ENCODE measurements at places on chromosomes 7 and 10.

- no peak for DNase-seq
These were observed 75.7 kb upstream of the SYPL1 start for GRCh38 chr7:106187613-106188350.

GRCh38 chr7:84800846-84801245, 386.0 kb downstream of the SEMA3D start:
- DNase-seq: no peak

DNA sequence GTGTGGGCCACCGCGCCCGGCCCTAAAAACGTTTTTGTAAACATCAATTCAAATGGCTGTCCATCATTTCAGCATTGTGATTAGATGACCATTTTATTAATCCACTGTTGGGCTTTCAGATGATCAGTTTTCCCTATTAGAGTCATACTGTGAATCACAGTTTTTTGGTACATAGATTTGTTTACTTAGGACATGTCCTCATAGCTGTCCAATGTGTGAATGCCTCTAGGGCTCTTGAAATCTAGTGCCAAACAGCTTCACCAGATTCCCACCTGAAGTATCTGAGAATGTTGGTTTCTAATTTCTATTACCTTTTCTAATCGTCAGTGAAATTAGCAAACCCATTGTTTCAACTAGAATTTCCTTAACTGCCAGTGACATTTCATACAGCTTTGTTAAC, 66.8 kb downstream of the UPF2 start:
- no peak for DNase-seq

DNA sequence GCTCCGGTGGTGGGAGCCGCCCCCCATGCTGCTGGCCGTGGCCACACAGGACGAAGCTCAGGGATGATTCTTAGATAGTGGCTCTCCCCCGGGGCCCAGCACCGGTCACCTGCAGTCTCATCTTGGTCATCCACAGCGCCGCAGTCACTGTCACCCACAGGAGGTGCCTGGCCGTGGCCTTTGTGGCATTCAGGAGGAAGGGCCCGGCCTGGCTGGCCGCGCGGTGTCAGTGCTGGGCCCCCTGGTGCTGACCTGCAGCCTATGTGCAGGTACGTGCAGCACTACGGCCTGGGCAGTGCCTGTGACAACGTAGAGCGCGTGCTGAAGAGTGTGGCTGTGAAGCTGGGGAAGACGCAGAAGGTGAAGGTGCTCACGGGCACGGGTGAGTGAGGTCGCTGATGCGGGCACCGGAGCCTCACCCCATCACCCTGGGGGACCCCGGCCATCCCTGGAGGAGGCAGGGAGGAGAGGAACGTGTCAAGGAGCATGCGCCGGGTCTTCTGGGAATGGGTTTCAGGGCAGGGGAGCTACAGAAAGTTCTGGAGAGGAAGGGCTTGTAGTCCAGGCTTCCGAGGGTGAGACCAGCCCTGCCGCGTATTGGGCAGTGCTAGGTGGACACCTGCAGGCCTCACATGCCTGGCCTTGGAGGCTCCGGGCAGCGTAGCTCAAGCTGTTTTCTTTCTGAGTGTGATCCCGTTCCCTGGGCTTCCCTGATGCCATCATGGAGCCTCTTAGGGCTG, 5.0 kb downstream of the SPRN start:
- DNase-seq: no peak

All from stimulated activated CD8-positive, alpha-beta memory T cell treated with anti-CD3 and anti-CD28 coated beads, Interleukin-2, amount 100 ng/mL, for 1 hour (primary cell).